ENCODE measurements at places on chromosomes 12 and 14.

- no peak for DNase-seq
Observed at GRCh38 chr12:23564451-23565152, 384.9 kb downstream of the SOX5 start.

- no peak for DNase-seq
Observed at GRCh38 chr12:38269897-38270296, 46.7 kb upstream of the ALG10B start.

DNA sequence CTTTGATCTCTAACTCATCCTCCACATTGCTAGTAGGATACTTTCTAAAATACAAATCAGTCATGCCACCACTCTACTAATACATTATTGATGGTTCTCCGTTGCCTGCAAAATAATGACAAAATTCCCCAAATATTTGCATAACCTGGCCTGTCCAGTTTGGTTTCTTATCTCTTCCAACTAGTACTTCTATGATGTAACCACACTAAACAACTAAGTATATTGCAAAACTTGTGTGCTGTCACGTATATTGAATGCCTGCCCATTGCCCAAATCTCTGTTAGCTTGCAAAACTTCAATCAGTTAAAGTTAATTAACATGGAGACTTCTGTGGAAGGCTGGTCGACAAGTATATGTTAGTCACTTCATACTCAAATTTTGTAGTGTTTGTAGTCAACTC lies 6.5 kb downstream of the OR6C74 start:
- DNase-seq, result no peak

- no peak for DNase-seq
Observed at GRCh38 chr12:78628491-78629100, 236.0 kb upstream of the SYT1 start.

DNA sequence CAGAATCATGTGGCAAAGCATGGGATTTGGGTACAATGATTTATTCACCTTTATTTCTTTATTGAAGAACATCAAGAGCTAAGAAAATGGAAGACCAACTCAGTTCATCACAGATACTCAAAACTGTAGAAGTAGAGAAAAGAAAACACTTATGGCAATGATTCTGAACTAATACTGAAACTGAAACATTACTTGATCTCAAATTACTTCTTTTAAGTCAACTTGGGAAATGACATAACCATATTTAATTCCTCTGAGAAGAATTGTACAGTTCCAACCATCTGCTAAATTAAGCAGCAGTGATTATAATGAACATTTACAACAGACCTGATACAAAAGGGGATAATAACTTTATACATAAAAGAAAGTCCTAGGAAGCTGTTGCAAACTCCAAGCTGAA lies 466.5 kb downstream of the TMTC2 start:
- no peak for DNase-seq

- no peak for DNase-seq
Observed at GRCh38 chr14:102971314-102971713, 48.9 kb downstream of the AMN start.

- peak; percentile 90 for DNase-seq
Observed at GRCh38 chr14:103512701-103513611, 9.7 kb downstream of the CKB start.

DNA sequence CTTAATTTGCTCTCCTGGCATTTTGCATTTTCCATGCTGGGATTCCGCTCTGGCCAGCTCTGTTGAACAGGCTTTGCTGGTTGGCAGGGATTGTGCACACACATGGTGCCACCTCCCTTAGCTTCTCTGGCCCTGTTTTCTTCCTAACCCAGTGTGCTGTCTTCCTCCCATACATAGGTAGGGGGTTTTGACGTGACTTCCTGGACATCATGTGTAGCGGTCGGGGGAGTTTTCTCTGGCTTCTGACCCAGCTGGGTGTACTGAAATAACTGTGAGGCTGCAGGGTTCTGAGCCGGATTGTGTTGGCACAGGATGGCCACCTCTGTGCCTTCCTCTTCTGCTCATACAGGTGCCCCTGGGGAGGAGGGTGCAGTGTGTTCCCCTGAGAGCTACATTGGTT lies 25.7 kb downstream of the C14orf132 start:
- DNase-seq, result no peak

DNA sequence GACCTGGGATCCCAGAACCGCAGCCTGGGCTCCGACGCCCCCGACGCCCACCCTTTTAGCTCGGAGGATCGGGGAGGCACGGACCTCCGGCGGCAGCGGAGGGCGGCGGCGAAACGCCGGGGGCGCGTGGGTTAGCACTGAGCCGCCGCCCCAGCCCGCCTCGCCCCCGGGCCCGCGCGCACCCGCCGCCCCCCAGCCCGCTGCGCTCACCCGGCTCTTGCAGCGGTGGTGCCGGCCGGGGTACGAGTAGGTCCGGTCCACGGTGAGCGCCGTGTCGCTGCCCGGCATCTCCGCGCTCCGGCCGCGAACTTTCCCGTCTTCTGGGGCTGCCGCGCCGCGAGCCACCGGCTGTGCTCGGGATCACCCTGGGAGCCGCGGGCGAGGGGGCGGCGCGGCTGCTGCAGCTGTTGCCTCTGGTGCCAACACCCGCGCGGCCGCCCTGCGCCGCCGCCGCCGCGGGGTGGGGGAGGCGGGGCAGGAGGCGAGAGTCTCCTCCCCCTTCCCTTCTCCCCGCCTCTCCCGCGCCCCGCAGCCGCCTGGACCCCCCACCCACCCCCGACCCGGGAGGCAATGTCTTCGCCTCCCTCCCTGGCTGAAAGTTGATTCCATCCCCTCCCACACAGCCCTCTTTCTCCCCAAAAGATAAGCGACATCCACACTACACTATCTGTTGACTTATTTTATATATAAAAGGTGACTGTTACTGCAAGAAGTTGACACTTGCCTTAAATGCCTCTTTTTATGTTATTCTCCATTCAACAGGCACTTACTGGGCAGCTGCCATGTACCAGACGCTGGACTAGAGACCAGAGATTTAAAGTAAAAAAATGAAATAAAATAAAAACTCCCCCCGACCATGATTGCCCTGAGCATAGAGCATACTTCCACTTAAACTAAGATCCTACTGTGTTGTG lies at the start of gene TMCC3:
Gene TMCC3, minus strand, starts transcription at position 415 of the 914 bp plus-strand sequence. Its CDS starts 127 bp downstream, at position 288.
- DNase-seq, result peak; percentile 70

GRCh38 chr12:107027636-107028053 lies 40.7 kb upstream of the MTERF2 start:
- DNase-seq, result peak; percentile 86

GRCh38 chr12:27635349-27635972 lies 60.8 kb upstream of the REP15 start:
- peak; percentile 62 for DNase-seq

DNA sequence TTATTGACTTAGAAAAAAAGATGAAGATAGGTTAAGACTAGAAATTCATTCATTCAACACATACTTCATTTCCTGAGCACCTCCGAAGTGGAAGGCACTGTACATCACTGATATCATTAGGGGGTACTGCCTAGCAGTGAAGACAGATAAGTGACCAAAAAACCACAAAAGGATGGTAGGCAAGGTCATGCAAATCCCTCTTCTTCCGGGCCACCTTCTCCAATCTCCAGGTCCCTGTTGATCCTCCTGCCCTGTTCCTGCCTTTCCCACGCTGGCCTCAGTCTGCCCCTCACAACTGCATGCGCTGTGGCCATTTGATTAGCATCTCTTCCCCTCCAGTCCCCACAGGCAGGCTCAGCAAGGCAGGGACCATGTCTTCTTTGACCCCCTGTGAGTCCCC lies 60.8 kb downstream of the SETD3 start:
- no peak for DNase-seq

DNA sequence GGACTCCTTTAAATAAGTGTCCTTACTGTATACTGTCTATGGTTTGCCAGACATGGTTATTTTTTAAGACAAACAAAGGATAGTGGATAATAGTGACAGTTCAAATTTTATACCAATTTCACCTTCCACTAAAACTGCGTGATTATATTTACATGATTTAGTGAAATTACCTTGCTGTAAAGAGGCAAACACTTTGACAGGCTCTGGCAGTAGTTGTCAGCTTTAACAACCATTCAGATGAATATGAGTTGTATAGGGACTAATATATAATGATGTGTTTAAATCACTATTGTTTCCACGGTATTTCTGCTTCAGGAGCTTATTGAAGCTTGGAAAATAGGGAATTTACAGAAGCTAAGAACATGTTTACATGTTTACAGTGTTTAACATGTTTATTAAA lies 1364.0 kb downstream of the FSCB start:
- DNase-seq, result no peak

DNA sequence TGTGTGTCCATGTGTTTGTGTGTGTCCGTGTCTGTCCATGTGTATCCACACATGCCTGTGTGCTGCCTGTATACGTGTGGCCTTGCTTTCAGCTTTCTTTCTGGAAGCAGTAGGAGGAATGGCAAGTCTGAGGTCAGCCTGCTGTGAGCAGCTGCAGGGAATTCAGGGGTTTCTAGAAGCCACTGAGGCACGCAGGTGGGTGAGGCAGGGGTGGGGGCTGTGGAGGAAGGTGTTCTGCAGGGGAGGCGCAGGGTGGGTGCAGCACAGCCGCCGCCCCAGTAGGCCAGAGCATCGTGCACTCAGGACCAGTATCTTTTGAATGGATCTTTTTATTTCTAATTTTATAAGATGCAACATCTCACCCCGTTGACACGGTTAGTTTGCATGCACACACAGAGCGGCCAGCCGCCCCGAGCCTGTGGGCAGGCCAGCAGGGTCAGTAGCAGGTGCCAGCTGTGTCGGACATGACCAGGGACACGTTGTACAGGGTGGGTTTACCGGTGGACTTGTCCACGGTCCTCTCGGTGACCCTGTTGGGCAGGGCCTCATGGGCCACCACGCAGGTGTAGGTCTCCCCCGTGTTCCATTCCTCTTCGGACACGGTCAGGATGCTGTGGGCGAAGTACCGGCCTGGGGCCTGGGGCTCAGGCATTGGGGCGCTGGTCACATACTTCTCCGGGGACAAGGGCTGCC lies 327.7 kb downstream of the TMEM121 start:
- no peak for DNase-seq

DNA sequence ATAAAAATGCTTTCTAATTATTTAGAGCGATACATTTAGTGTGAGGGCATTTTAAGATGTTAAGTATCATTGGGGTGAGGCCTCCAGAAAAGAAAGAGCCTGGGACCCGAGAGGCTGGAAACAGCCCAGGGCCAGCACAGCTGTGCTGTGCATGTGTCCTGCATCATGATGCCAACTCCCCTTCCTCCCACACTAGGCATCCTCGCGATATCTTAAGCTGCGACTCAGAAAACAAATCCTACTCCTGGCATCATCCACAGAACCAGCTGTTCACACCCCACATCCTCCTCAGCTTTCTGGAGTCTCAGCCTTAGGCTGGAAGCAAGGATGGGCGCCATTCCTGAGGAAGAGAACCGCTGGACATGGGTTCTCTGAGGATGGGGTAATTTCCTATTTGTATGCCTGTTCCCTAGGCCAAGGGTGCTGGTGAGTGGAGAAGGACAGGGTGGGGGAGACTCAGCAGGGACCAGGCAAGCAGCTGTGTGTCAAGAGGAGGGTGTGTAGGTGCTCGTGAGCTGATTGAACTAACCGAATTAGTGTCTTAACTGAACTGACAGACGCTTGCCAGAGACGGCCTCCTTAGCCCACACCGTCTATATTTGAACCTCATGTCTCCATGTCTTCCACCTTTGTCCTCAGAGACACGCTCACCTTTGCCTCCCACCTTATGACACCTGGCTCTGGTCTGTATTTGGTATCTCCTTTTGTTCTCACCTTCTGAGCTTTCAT lies 15.6 kb upstream of the MCRS1 start:
- no peak for DNase-seq

Measured in astrocyte of the hippocampus (primary cell).